HS-27A (cell line): ENCODE measurements at places on chromosomes 7 and 10.

DNA sequence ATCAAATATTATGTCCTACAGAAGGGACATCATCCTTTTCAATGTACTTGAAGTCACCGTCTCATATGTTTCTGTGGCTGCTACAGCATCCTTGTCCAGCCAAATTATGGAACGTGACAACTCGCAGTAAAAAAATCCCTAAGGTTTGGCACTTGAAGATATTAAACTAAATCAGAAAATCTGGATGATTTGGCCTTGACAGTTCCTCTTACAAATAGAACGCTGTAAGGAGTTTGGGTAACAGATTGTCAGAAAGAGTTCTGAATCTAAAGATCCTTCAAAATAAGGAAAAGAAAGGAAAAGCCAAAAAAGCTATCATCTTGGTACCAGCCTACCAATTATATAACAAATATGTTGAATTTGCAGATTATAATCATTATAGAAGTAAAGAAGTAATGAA, 21.0 kb downstream of the XRCC2 start:
- DNase-seq, result no peak

DNA sequence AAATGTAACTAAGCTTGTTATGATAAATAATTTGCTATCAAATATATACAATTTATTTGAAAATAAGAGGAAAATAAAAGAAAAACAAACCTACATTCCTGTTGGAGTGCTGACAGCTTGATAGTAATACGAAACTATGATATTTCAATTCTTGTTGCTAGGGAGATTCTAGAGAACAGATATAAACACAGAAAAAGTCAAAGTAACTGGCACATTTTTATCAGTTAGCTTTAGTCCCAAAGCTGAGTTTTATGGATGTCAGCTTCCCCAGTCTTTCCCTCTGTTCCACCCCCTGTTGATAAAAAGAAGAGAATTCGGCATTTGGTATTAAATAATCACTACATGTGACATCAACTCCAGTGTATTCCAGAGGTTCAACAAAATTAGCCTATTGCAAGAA, 1134.0 kb downstream of the XPNPEP1 start:
- no peak for DNase-seq

GRCh38 chr10:6052247-6053221, 9.6 kb downstream of the IL2RA start:
- DNase-seq, result no peak

DNA sequence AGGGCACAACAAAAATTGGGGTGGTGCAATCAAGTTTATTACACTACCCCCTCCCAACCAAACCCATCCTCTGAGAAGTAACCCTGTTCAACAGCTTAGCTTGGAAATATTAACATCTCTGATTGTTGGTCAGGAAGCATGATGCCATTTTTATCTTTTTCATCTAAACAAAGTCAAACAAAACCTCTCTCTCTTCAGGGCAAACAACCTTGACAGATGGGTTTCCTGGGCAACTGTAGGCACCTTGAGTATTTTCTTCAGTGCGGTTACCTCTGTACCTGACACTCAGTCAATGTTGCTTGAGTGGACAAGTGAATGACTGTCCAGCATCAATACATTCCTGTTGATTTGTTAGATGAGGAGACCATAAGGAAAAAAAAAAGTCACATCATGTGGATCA, 183.6 kb downstream of the NRP1 start:
- DNase-seq, result no peak

DNA sequence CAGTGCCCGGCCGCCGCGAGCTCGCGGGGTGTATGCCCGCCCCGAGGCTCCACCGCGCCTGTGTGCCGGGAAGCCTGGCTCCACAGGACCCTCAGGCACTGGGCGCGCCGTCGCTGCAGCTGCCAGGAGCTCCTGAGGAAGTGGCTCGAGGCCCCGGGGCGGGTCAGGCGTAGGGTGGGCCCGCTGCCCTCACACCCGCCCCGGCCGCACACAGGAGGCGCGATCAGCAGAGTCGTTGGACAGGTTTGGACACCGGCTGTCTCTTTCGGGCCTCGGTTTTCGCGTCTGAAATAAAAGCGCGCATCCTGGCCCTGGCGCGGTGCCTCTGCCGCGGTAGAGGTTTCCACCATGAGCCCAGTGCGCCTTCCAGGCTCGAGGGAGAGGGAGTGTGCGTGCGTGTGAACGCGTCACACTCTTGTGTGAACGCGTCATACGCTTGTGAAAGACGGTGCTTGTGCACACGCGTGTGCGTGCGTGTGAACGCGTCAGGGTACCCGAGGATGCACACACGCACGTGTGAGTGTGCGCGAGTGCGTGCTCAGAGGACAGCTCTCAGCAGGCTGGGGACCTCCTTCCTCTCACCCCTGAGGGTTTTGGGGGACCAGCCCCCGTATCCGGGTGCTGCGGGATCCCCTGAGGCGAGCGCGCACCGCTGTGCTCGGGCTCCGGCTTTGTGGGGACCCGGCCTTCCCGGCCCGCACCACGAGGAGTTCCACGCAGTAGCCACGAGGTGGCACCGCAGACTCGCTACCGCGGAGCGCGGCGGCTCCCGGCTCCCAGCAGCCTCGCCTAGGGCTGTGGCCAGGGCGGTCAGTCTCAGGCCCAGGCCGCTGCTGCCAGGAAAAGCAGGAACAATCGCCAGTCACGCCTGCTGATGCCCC, 83.8 kb downstream of the BMS1 start:
- DNase-seq, result peak; percentile 1

DNA sequence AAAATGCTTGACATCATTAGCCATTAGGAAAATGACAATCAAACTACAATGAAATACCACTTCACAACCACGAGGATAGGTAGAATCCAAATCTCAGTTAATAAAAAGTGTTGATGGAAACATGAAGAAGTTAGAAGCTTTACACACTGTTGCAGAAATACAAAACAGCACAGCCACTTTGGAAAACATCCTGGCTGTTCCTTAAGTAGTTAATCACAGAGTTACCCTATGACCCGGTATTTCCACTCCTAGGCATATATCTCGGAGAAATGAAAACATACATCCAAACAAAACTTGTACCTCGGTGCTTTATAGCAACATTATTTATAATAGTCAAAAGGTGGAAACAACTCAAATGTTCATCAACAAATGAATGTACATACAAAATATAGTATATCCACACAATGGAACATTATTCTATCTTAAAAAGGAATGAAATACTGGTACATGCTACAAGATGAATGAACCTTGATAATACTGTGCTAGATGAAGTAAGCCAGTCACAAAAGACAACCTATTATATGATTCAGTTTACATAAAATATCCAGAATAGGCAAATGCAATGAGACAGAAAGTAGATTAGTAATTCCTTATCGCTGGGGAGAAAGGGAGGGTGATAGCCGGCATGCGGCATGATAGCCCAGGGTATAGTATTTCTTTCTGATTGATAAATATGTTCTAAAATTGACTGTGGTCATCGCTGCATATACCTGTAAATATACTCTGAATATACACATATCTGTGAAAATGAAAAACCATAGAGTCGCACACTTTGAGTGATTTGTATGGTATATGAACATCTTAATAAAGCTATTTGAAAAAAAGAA, 1.9 kb downstream of the VWDE start:
- no peak for DNase-seq

DNA sequence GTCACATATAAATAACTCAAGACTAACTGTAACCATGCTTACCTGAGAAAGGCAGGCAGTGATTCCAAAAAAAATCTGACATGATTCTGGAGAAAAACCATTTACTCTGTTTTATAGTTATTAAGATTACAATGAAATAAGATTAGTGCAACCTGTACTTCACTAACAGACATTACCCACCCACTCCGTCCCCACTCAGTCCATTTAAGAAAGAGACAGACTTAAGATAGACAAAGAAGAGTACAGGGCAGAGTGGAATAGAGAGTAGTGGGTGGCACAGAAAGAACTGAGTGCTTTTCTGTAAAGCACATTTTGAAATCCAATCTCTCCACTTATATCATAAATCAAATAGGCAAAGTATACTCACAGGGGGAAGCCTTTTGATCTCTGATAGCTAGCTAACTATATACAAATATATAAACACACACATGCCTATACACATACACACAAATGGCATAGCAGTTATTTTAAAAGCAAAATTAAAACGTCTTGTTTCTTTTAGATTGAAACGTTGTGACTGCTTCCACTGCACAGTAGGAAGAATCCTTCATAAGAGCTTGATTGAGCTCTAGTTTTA, 11.9 kb downstream of the PAXIP1 start:
- no peak for DNase-seq

- DNase-seq, result no peak
These were observed 12.7 kb downstream of the PPIF start for GRCh38 chr10:79359816-79360498.

- DNase-seq, result no peak
These were observed 31.9 kb upstream of the OPTN start for GRCh38 chr10:13068071-13068470.

- no peak for DNase-seq
These were observed 982 bp downstream of the IDI1 start for GRCh38 chr10:1047937-1048336.

- no peak for DNase-seq
These were observed 252.6 kb upstream of the INHBA start for GRCh38 chr7:41955451-41955850.

GRCh38 chr7:12327922-12328321, 75.7 kb downstream of the VWDE start:
- DNase-seq, result no peak

DNA sequence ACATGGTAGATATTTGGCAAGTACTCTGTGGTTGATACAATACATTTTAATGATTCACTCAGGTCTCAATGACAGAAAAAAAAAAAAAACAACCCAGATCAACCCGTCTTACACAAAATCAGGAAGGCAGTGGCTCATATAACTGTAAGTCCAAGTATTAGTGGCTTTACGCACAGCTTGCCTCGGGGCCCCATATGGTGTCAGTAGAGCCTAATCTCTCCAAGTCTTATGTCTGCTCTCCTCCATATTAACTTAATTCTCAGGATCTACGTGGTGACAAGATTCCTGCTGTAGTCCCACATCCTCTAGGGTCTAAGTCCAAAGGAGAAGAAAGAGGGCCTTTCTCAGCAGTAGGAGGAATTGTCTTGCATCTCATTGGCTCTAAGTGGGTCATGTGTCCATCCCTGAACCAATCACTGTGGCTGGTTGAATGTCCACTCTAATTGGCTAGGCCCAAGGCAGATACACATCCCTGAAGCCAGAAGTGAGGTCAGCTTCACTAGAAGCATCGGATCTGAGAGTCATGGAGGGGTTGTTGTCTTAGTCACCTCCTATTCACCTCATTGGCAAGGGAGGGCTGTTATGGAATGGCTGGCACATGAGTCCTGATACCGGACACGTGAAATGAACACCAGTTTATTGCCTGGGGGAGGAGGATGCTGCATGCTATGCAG, 20.5 kb upstream of the PLPP4 start:
- DNase-seq, result no peak

- no peak for DNase-seq
These were observed 220.9 kb upstream of the KMT2E start for GRCh38 chr7:104793066-104793465.

DNA sequence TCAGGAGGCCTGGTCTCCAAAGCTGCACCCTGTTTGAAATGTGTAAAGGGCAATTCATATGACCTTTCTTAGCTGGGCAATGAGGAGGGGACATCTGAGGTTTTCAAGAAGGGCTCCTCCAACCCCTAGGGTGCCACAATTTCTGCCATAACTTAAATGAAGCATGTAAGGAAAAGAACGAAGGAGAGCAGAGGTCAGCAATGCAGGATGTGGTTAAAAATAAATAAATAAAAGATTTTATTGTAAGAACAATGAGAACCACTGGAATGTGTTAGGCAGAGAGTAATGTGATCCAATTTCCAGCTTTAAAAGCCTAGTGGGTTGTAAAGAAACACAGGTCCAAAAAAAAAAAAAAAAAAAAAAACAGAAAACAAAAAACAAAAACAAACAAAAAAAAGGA, 673.1 kb downstream of the TNS3 start:
- DNase-seq, result peak; percentile 51

- DNase-seq, result no peak
These were observed 92.7 kb downstream of the ANKRD61 start for GRCh38 chr7:6123843-6124242.

DNA sequence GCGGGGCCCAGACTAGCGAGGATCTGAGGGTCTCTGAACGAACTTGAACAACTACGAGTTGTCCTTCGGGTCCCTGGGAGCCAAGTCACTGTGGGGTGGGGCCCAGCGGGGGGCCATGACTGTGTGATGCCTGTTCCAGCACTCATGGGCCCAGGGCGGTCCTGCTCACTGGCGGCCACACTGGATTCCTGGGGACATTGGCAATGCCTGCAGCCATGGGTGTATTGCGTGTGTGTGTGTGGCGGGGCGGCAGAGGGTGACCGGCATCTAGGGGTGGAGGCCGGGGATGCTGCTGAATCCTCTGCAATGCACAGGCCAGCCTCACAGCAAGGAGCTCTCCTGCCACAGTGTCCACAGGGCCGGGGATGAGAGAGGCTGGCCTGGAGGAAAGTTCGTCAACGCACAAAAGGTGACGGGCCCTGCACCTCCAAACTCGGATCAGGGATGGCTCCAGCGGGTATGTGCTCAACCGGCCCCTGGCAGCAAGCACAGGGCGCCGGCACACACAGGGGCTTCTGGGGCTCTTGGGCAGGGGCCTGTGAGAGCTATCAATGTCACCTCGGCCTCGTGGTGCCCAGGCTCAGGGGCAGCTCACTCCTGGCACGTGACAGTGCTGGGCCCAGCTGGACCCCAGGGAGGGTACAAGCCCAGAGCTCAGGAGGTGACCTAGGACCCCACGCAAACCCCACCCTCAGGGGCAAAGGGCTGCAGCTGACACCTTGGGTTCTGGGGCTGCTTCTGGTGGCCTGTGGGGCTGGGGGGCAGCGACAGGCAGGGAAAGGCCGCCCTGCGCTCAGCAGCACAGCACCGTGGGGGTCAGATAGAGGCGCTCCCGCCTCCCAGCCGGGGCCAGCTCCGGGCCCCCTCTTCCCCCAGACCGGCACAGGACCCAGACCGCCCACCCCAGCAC, 27.9 kb downstream of the PAPOLB start:
- no peak for DNase-seq

- DNase-seq, result no peak
These were observed 117.7 kb upstream of the PODXL start for GRCh38 chr7:131674131-131674530.

DNA sequence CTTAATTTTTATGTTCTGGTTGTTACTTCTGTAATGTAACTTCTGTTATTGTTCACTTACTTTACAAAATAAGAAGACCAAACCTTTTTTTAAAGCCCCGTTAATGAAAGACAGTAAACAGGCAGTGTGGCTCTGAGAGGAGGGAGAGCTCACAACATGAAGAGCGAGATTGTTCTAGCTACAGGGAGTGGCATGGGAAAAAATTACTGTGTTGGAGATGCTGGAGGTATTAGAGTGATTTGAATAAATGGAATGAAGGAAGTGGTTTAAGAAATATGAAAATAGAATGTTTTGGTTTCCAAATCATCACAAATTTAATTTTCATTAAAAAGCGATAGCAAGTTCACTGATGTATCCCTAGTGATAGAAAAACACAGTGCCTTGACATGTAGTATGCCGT, 31.8 kb downstream of the REEP3 start:
- peak; percentile 56 for DNase-seq

- no peak for DNase-seq
These were observed 5.0 kb upstream of the ANKRD61 start for GRCh38 chr7:6026011-6026819.

GRCh38 chr10:3873728-3874461, 88.9 kb upstream of the KLF6 start:
- no peak for DNase-seq

- no peak for DNase-seq
These were observed 366.6 kb upstream of the SHH start for GRCh38 chr7:156178857-156179256.

GRCh38 chr7:117025891-117026290, 72.6 kb downstream of the ST7 start:
- no peak for DNase-seq
